CD8-positive, alpha-beta T cell (primary cell): ENCODE measurements at places on chromosomes 3 and 15.
A peak's percentile ranks its signal among the peaks of the same experiment; 100 is the strongest.

DNA sequence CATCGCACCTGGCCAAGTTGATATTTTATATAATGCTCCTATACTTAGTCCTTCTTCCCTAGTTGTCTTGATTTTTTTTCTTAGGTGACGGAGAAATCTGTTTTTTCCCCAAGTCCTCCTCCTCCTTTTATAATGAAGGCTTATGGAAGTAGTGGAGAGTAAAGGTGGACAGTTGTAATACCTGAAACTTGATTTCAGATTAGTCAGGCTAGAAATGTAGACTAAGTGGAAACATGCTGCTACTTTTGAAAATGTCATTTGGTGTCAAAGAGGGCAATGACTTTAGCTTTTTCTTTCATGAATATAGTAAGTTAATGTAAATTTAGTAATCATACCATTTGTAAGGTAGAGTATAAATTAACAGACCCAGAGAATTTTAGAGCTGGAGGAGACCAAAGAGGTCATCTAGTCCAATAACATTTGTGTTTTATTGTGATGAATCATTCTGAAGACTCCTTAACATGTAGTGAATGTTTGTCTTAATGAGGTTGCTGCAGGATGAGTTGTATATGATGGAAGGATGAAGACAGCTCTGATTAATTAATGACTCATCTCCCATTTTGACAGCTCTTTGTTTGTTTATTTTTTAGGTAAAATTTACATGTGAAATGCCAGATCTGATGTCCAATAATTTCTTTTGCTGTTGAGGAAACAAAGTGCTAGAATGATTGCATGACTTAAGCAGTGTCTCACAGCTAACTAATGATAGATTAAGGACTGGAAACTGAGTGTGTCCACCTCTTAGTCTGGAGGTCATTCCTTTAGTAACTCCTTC is 8.7 kb downstream of the CTDSPL2 start:
- no peak for DNase-seq

DNA sequence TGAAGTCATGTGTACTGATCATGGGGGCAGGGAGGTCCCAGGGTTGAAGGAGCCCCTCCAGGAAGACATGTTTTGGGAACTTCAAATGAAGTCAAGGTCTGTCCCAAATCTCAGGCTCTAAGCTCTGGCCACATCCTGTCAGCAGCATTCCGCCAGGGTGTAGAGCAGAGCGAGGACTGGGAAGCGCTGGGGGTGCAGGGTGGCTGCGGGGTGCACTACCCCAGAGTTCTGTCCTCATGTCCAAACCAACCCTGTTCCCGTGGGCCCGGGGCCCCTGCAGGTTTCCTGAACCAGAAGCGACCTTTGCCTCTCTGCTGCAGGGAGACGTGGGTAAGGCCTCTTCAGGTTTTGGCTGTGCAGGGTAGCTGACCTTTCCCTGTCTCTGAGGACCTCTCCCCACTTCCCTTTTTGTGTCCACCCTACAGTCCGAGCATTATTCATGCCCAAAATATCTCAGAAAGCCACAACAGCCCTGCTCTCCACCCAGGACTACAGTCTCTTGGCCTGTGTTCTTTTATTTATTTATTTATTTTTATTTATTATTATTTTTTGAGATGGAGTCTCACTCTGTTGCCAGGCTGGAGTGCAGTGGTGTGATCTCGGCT is 26.6 kb upstream of the FLNB start:
- DNase-seq = no peak

GRCh38 chr3:24472358-24472757 is 22.3 kb downstream of the THRB start:
- DNase-seq = no peak

- no peak for DNase-seq
Measured at GRCh38 chr3:183229178-183229577, 23.9 kb upstream of the B3GNT5 start.

GRCh38 chr3:182967218-182968204 is 12.8 kb downstream of the DCUN1D1 start:
- no peak for DNase-seq

GRCh38 chr3:187750006-187750512 is 4.8 kb upstream of the BCL6 start:
- DNase-seq = no peak

DNA sequence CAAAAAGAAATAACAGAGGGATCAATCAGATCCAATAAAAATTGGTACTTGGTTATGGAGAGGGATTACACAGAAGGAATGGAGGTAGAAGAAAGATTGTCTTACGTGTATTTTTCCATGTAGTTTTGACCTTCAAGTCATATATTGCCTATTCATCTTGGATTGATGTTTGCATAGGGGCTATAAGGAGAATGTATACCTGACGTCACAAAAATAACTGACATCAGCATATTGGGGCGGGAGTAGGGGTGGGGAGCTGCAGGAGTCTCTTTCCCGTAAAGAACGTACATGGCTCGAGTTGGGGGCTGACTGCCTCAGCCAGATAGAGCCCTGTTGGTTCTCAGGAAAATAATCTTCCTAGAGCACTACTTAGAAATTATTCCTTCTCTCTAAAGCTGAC is 5.9 kb upstream of the FURIN start:
- DNase-seq = no peak

GRCh38 chr15:60830479-60830878 is 351.5 kb upstream of the ICE2 start:
- DNase-seq = no peak

- DNase-seq = no peak
Measured at GRCh38 chr3:118501152-118501551, 533.5 kb downstream of the IGSF11 start.

DNA sequence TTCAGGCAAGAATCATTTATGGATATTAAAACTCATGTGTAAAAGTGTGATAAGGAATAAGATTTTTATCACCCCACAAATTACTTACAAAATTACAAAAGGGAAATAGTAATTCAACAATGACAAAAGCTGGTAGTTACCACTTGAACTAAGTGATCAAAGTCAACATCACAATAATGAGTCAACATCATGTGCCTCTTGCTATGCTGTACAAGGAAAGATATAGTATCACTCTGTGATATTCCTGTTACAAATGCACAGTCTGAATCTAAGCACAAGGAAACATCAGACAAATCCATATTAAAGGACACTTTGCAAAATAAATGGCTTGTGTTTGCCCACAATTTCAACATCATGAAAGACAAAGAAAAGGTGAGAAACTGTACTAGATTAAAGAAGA is 90.5 kb upstream of the PLCL2 start:
- no peak for DNase-seq

DNA sequence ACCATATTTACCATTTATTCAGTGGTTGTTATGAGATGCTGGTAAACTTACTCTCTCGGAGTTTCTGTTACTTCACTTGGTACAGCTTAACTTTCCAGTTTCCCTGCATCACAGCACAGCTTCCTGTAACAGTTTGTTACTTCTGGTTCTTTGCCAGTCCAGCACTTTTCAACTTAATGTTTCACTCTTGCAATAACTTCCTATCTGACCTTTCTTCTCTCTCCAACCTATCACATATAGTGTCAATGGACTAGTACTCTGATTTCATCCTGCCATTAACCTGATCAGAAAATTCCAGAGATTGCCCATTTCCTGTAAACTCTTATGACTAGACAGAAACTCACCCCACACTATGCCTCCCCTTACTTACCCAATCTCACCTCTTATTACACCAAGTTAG is 3.9 kb upstream of the ATP11B start:
- DNase-seq = no peak

- DNase-seq = no peak
Measured at GRCh38 chr3:99118381-99118780, 216.9 kb upstream of the DCBLD2 start.

- DNase-seq = no peak
Measured at GRCh38 chr15:71800835-71801745, 9.3 kb upstream of the NR2E3 start.

GRCh38 chr3:4113811-4114522 is 189.2 kb upstream of the SETMAR start:
- no peak for DNase-seq

GRCh38 chr3:191753196-191753595 is 292.2 kb downstream of the PYDC2 start:
- DNase-seq = no peak

DNA sequence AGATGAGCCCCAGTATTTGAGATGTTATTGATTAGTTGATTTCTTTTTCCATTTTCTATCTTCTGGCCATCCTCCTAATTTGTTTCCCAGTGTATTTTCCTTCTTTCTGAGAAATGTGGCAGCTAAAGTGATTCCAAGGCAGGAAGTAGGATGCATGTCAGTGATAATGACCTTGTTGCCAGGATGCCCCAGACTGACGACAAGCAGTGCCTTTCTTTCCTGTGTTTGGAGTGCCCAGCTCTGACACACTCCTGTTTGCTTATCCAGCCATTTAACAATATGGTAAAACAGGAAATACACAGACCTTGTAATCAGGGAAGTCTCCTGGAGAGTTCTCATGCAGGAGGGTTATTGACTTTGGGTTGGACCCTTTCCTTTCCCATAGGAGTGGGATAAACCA is 20.4 kb downstream of the TMOD2 start:
- DNase-seq = no peak

- DNase-seq = no peak
Measured at GRCh38 chr3:172223870-172224269, 184.5 kb downstream of the FNDC3B start.

DNA sequence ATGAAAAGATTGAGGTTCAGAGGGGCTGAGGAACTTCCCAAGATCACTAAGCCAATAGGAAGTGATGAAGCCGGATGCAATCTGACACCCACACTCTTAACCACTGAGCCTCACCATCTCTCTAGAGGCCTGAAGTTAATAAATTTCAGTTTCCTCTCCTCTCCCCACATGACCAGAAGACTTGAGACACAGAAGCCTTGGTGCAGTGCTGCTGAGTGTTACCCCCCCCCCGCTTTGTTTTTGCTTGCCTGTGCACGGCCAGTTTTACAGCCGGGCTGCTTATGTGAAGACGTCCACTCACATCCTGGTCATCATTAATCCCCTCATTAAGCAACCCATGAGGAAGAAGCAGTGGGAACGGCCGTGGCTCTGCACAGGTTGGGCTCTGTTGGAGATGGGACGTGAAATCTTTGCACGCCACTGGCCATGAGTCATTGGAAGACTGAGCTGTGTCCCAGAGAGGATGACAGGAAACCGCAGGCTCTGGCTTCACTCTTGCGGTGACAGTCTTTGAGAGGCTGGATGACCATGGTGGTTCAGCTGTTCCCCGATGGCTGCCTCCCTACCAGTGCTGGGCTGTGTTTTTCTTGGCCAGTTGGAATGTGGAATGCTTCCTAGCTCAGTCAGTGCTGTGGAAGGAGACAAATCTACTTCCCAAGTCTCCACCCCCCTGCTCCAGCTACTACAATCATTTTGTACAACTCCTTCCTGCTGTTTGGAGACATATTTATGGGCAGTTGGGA is 232.6 kb upstream of the LRTM1 start:
- DNase-seq = no peak

GRCh38 chr3:177672252-177672911 is 475.1 kb upstream of the TBL1XR1 start:
- no peak for DNase-seq

- no peak for DNase-seq
Measured at GRCh38 chr3:186476044-186476468, 68.1 kb downstream of the CRYGS start.

GRCh38 chr15:44584162-44584749 is 47.3 kb downstream of the EIF3J start:
- peak; percentile 37 for DNase-seq

DNA sequence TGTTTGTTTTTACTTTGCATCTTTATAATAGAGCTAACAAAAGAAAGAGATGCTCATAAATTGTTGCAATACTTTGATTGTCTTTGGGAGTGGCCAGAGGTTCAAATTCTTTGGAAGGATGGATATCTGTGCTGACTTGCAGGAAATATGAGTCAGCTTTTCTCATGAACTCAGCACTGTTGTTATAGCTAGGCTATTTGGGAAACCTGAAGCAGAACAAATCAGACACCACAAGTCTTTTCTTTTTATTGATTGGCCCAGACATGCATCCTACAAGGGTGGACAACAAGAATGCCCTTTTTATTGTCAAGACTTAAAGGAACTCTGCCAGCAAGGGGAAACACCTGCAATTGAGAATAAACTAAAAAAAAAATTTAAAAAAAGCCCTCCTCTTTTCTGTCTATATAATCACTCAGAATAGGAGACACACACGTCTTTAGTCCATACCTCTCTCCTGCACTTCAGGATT is 4.6 kb upstream of the DENND4A start:
- no peak for DNase-seq

DNA sequence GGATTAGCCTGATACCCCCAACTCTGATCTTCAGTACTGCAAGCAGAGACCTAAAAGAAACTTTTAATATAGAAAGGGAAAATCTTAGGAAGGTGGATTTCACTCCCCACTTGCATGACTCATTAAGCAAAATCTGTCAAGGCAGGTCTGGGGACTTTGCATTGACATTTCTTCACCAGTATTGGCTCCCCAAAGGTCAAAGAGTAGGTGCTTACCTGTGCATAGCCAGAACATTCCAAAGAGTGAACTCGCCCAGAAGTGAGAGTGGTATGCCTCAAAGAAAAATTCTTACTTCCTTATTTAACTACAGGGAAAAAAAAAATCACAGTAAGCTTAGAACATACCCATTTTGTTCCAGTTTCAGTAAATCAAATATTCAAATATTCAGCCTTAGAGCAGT is 140.9 kb upstream of the TP63 start:
- DNase-seq = no peak

DNA sequence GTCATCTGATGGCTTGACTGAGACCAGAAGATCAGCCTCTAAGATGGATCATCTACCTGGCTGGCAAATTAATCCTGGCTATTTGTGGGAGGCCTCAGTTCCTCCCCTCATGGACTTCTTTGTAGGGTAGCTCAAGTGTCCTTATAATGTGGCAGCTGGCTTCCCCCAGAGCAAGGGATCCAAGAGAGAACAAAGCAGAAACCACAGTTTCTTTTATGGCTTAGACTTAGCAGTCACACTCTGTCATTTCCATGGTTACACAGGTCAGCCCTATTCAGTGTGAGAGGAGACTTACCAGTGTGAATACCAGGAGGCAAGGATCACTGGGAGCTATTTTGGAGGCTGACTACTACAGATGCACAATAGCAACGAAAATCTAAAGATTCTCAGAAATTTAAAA is 15.3 kb upstream of the ARL14 start:
- no peak for DNase-seq

DNA sequence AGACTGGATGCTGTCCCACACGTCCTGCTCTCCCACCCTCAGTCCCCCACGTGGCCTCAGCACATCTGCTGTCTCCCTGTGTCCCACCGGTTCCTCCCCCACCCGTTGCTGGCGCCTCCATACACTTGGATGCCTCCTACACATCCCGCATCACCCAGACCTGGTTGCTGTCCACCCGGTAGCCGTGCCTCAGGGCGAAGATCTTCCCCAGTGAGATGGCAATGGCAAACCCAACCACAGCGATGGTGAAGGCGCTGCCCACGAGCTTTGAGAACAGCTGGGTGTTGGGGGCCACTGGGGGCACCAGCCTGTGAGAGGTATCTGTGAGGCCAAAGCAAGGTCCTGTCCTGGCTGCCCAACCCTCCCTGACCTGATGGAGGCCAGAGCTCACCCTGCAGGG is 4.4 kb downstream of the SLC26A6 start:
- no peak for DNase-seq

- no peak for DNase-seq
Measured at GRCh38 chr3:116809208-116809607, 99.6 kb downstream of the TUSC7 start.
